ENCODE measurements at places on chromosomes 7 and 10.

GRCh38 chr10:24912215-24912614 lies 40.2 kb downstream of the PRTFDC1 start:
- H3K4me1 ChIP-seq, result peaks cover 18% of the 10 kb centered on the region
- H3K27ac ChIP-seq, result no peak overlapping the region
- no peaks in the 10 kb centered on the region for H3K36me3 ChIP-seq
- H3K4me3 ChIP-seq, result no peak overlapping the region
- no peak for DNase-seq
- H3K27me3 ChIP-seq, result no peaks in the 10 kb centered on the region

DNA sequence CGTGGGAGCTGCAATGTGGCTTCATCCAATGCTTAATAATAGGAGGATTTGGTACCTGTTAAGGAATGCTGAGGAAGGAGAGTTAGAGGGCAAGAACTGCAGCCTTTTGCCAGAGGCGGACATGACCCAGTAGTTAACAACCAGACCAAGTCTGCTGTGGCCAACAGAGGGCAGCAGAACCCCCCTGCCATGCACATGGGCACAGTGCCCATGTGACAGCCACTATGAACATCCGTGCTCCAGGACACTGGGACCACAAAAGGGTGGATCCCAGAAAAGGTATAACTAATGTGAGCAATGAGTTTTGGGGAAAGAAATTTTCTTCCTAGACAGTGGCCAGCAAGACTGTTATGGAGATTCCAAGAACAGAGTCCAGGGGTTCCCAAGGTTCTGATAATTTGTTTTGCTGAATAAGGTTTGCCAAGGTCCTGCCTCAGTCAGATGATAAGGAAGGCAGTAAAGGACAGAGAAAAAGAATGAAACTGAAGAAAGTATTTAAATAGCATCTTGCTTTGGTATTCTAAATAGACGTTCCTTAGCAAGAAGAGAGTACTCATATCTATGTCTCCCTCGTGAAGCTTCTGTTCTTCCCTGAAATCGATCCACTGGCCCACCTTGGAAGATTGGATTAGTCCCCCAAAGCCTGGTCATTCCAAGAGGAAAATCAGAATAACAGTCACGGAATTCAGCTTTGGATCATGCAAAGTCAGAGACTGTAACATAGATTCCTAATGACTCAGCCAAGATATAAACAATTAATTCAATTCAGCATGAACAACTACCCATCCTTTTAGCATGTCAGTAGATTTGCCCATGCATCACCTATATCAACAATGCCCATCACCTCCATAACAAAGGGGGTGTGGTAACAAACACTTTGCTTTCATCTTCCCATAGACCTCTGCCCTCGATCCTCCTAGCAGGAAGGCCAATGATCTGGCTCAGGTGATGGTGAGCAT lies 56.0 kb downstream of the LGI1 start:
- DNase-seq, result peak; percentile 37
- H3K4me3 ChIP-seq, result no peak overlapping the region
- H3K36me3 ChIP-seq, result no peaks in the 10 kb centered on the region
- H3K27me3 ChIP-seq, result peaks cover 44% of the 10 kb centered on the region
- H3K27ac ChIP-seq, result no peak overlapping the region

DNA sequence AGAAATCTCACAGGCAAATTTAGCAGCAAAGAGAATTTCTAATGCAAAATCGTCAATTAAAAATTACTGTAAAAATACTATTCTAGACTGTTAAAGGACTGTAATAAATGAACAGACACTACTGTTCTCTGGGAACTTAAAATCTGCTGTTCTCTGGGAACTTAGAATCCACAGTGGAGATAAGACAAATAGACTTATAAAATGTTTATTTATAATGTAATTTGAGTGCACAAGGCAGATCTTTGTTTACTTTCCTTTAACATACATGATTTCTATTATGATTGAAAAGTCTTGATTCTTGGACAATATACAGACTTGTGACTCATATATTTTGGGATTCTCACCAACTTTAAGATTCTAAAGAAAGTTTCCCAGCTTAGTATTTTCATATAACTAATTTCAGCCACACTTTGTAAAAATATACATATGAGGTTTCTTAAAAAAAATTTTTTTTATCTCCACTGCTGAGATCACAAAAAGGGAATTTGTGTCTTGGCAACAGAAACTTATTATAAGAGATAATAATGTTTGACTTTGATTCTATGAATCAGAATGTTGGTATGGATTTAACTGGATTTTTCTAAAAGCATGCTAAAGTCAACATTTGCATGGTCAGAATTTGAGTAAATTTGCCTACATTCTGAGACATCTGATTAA lies 166.3 kb upstream of the RHOBTB1 start:
- no peak for DNase-seq
- no peaks in the 10 kb centered on the region for H3K27me3 ChIP-seq
- no peaks in the 10 kb centered on the region for H3K36me3 ChIP-seq
- no peak overlapping the region for H3K27ac ChIP-seq

- H3K36me3 ChIP-seq, result no peaks in the 10 kb centered on the region
- no peaks in the 10 kb centered on the region for H3K4me1 ChIP-seq
- peaks cover 44% of the 10 kb centered on the region for H3K27me3 ChIP-seq
- H3K4me3 ChIP-seq, result no peak overlapping the region
Observed at GRCh38 chr7:27375958-27376357, 133.4 kb downstream of the EVX1 start.

DNA sequence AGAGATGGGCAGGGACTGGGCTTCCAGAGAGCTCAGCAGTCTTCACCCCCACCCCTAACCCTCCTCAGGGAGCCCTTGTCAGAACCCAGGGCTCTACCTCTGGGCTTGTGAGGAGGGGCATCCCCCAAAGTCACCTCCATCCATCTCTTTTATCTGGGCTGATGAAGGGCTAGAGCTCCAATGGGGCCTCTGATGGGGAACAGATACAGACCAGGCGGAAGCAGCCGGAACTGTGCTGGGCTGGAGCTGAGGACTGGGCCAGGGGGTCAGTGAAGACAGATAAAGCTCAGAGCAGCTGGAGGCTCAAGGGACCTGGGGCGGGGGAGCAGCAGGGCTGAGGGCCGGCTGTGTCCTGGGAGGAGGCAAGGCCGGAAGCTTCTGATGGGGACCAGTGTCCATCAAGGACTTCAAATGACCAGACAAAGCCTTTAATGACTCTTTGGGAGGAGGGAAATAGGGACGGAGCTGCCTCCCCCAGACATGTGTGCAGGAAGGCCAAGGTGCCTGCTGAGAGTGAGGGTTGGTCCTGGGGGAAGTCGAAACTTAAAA lies 10.2 kb downstream of the KAZALD1 start:
- DNase-seq, result no peak
- H3K4me3 ChIP-seq, result no peak overlapping the region
- peaks cover 7% of the 10 kb centered on the region for H3K4me1 ChIP-seq
- H3K27me3 ChIP-seq, result peaks cover 58% of the 10 kb centered on the region
